Fibroblast of lung (primary cell): ENCODE measurements at places on chromosomes 7 and 10. TPM values are rescaled to one million over a fixed set of nuclear protein-coding genes. Genes with fewer than 3 reads are reported as not detected.

GRCh38 chr10:121511943-121512342 lies 86.3 kb downstream of the FGFR2 start:
- no peak for DNase-seq

DNA sequence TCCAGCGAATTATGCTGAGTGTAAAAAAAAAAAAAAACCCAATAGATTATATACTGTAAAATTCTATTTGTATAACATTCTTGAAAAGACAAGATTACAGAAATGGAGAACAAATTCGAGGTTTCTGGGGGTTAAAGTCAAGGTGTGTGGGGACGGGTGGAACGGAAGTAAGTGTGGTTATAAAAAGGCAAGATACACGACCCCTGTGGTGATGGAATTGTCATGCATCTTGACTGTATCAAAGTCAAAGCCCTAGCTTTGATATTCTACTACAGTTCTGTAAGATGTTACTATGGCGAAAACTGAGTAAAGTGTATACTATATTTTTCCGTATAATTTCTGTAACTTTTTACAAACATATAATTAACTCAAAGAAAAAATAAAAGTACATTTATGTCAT lies 718.2 kb upstream of the PCDH15 start:
- no peak for DNase-seq

- no peak for DNase-seq
Observed at GRCh38 chr10:63917363-63917762, 396.2 kb downstream of the REEP3 start.

GRCh38 chr10:43957267-43958070 lies 308.8 kb upstream of the ZNF32 start:
- DNase-seq, result no peak

- DNase-seq, result no peak
Observed at GRCh38 chr7:95394370-95394769, 1.8 kb downstream of the PON3 start.

DNA sequence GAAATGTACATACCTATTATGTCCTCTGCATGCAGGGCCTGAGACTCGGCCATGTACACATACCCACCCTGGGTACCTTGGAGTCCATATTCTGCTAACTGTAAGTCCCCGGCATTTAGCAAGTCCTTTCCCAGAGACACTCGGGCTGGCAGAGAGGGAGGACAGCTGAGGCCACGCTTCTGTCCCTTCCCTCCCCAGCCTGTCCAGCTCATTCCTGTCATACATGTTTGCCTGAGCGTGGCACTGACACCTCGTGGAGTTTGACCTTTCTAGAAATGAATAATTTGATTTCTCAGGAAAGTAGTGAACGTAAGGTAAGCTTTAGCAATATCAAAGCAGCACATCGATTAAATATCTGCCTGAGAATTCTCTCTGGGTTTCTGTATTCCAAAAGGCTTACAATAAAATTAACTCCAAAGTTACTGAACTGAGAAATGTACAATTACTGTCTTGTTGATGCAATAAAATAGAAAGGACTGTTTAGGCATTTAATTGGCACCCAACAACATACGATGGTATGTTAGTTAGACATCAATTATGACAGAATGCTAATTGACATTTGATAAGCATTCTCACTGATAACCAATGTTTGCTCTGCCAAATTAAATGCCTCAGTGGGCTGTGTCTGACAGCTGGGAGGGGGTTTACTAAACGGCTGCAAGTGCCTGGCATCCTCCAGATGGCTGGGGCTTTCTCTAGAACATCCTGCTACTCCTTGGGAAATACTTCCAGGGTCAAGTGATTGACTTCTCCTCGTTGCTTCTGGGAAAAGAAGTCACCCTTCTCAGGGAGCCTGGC lies 221.2 kb downstream of the CCSER2 start:
- no peak for DNase-seq

ZNF239 gene
- 6.2 and 7.8 TPM in 2 replicates for total RNA-seq
